ENCODE measurements at places on chromosomes 16 and 17.

DNA sequence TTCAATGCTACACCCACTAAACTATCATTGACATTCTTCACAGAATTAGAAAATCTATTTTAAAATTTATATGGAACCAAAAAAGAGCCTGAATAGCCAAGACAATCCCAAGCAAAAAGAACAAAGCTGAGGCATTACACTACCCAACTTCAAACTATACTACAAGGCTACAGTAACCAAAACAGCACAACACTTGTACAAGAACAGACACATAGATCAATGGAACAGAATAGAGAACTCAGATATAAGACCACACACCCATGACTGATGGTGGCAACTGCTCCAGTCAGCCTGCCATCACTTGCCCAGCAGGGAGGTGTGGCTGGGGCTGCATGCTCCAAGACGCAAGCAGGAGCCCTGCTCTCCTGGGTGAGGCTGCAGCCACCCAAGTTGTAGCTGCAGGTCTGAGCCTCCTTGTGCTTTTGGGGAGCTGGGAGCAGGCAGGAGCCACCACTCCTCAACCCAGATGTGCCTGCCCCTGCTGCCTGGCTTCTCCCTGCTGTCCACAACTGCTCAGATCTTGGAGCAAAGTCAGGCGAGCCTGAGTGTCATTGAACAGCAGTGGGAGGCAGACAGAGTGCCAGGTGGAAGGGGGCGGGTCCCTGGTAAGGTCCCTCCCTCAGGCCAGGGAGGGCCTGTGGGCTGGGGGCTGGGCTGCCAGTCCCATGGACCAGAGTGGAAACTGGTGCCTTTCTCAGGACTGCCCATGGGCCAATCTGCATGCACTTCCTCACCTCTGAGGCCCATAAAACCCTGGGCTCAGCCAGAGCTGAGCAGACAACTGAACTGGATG, 24.7 kb downstream of the SSH2 start:
- no peak for DNase-seq

DNA sequence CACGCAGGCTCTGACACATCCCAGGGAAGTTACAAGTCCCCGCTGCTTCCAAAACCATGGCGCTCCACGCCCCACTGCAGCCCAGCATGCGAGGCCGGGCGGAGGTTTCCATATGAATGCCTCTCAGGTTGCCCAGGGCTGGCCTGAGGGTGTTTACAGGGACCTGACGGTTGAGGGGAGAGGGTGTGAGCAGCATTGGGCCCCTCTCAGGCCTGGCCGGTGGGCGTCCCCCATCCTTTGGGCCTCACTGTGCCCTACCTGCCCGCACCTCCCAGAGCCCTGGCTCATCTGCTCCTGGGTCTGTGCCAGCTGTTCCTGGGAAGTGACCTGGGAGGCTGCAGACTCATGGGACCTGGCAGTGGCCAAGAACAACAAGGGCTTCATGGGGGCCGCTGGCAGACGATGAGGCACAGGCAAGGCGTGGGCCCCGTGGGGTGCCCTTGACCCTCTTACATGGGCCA, 173.5 kb downstream of the C16orf95 start:
- no peak for DNase-seq

DNA sequence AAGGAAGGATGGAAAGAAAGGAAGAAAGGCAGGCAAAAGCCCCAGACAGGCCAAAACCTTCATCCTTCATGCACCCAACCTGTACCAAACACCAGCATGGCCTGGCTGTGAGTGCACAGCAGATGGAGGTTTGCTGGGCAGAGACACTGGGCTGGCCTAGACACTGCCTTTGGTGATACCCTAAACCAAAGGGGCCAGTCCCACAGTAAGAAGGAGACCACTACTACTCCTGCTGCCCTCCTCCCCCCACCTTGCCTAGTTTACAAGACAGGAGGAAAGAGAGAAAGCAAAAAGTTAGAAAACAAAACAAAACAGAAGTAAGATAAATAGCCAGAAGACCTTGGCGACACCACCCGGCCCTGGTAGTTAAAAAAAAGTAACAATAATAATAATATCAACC, 19.1 kb downstream of the QPRT start:
- no peak for DNase-seq

GRCh38 chr17:28527859-28528258, 21.7 kb downstream of the FOXN1 start:
- DNase-seq = no peak

GRCh38 chr17:77177002-77177741, 36.4 kb downstream of the SEC14L1 start:
- no peak for DNase-seq

DNA sequence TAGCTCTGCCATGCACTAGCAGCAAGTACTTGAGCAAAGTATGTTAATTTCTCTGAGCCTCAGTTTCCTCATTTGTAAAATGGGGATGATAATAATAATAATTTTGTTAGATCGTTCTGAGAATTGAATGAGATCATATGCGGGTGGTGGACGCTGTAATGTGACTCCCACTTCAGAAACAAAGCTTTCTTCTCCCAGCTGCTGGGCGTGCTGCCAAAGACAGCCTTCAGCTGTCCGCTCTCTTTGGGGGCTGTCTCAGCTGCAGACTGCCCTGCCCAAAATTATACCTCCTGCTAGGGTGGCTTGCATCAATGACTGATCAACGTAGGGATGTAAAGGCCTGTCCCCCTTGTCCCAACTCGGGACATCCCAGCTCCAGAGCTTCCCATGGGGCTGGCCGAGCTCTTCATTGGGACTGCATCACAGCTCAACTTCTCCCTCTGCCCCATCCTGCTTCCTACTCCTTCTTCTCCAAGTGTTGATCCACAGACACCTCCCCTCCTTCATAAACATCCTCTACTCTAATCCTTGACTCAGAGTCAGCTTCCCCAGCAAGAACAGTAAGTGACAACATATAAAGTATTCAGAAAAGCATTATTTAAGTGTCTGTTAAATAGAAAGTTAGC, 30.7 kb upstream of the CDH5 start:
- DNase-seq = no peak

GRCh38 chr17:63698886-63699637, 863 bp downstream of the LIMD2 start:
- DNase-seq = peak; percentile 58

GRCh38 chr17:7579001-7579833, at the start of gene CD68:
Gene CD68, plus strand, starts transcription at chr17:7579638. Its CDS starts 40 bp downstream, at chr17:7579678.
- DNase-seq = no peak

GRCh38 chr17:30086896-30087295, 29.7 kb upstream of the NSRP1 start:
- DNase-seq = no peak

DNA sequence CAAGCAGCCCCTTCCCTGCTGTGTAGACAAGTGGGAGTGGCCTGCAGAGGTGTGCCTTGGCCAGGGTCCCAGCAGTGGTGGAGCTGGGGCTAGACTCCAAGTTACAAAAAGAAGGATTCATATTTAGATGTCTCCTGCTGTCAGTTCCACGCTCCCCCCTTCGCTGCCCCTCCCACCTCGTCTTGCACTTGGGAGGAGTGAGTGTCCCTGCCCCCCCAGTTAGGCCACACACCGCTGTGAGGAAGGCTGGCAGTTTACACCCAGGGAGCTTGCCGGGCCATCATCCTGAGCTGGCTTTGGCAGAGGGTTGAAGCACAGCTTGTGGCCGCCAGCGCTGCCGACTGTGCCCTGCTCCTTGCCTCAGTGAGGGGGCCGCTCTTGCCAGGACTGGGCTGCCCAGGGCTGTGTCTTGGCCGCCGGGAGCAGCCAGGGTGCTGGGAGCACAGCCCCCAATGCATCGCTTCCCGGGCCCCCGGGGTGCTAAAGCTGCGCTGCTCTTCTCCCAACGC, 44.3 kb downstream of the ELAC2 start:
- DNase-seq = no peak

- no peak for DNase-seq
Measured at GRCh38 chr16:55083052-55083451, 152.4 kb downstream of the IRX5 start.

DNA sequence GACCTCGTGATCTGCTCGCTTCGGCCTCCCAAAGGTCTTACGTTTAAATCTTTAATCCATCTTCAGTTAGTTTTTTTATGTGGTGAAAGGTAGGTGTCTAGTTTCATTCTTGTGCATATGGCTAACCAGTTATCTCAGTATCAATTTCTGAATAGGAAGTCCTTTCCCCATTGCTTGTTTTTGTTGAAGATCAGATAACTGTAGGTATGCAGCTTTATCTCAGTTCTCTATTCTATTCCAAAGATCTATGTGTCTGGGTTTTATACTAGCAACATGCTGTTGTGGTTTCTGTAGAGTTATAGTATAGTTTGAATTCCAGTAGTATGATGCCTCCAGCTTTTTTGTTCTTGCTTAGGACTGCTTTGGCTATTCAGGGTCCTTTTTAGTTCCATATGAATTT, 65.2 kb downstream of the TNFRSF13B start:
- DNase-seq = no peak

DNA sequence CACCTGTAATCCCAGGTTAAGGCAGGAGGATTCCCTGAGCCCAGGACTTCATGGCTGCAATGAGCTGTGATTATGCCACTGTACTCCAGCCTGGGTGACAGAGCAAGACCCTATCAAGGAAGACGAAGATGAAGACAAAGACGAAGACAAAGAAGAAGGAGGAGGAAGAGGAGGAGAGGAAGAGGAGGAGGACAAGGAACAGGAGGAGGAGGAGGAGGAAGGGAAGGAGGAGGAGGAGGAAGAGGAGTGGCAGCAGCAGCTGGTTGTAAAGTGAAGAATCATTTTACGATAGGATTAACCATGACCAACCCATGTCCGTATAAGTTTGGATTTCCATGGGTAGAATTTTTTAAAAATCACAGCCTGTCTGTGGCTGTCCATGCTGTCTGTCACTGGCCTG, 316.8 kb upstream of the TNRC6C start:
- no peak for DNase-seq

GRCh38 chr16:59593194-59593661, 859.1 kb upstream of the GOT2 start:
- DNase-seq = no peak

GRCh38 chr17:80992077-80992947, 671 bp downstream of the CHMP6 start:
- no peak for DNase-seq

GRCh38 chr17:27959382-27959709, 66.2 kb upstream of the LYRM9 start:
- DNase-seq = no peak

DNA sequence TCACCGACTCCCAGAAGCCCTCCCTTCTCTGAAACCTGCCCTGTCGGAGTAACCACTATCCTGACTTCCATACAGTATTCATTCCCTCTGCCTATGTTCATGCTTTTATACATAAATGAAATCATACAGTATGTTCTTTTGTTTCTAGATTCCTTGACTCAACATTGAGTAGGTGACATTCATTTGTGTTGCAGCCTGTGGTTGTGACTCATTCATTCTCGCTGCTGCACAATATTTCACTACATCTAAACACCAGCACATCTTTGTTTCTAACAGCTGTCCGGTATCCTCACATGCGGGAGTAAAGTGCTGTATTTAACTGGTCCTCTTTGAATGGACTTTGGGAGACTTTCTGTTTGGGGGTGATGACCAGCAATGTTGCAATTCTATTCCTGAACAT, 135.0 kb upstream of the FOXF1 start:
- DNase-seq = no peak

- no peak for DNase-seq
Measured at GRCh38 chr17:78528541-78528940, 48.7 kb downstream of the DNAH17 start.

DNA sequence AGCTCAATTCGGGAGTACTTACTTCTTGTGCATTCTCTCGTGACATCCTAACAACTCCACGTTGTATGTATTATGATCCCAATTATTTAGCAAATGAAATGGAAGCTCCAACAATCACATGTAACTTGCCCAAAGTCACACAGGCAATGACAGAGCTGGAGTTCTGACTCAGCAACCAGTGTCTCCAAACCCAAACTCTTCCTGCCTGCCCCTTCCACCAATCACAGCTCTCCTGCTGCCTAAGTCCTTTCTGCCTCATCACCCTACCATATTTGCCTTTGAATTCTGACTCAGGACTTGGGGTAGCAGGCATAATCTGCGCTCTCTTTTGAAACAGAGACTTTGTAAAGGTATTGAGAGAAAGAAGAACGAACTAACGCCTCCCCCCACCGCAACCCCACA, 245.2 kb upstream of the MAF start:
- no peak for DNase-seq

- DNase-seq = no peak
Measured at GRCh38 chr17:34291721-34292348, 6.3 kb downstream of the CCL11 start.

- DNase-seq = no peak
Measured at GRCh38 chr17:59287452-59287851, 44.0 kb upstream of the YPEL2 start.

GRCh38 chr16:77723108-77723514, 797 bp downstream of the NUDT7 start:
- DNase-seq = no peak

DNA sequence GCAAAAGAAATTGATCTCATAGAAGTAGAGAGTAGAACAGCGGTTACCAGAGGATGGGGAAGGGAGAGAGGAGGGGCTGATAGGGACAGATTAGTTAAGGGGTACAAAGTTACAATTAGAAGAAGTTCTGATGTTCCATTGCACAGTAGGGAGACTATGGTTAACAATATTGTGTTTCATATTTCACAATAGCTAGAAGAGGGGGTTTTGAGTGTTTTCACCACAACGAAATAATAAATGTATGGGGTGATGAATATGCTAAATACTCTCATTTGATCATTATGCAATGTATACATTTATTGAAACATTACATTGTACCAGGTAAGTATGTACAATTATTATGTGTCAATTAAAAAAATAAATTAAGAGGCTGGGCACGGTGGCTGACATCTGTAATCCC, 291.2 kb upstream of the KCNJ16 start:
- DNase-seq = no peak

- DNase-seq = no peak
Measured at GRCh38 chr16:27703545-27703944, 153.6 kb downstream of the KATNIP start.

- no peak for DNase-seq
Measured at GRCh38 chr16:84181144-84181915, 5.5 kb downstream of the TAF1C start.

DNA sequence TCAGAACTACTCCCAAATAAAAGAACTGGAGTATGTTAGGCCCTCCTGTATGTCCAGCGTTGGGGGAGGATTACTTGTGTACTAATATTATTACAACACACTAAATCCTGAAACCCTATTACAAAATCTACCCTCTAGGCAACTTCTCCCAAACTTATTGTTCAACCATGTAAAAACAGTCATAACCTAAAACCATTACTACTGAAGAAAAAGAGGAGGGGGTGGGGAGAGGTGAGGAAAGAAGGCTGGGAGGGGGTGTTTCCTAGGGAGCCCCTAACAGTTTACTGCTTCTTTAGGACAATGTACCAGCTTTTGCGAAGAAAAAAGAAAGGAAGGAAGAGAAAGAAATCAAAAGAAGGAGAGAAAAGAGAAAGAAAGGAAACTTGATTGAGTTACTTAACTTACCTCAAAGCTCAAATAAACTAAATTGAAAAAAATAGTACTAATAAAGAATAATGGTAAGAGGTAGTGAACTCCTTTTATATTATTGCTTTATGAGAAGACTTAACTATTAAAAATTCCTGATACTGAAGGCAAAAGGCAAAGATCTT, 2.3 kb downstream of the SALL1 start:
- no peak for DNase-seq

GRCh38 chr16:77925531-77925930, 96.8 kb upstream of the CLEC3A start:
- no peak for DNase-seq

- no peak for DNase-seq
Measured at GRCh38 chr17:30517786-30518185, 40.6 kb downstream of the GOSR1 start.

- no peak for DNase-seq
Measured at GRCh38 chr16:88382491-88383400, at the start of gene ZNF469. Gene ZNF469, plus strand, starts transcription at chr16:88382959. Its CDS starts 44,512 bp downstream, at chr16:88427471.
